ENCODE measurements at places on chromosomes 5 and 9. TPM values are rescaled to one million over a fixed set of nuclear protein-coding genes. Genes with fewer than 3 reads are reported as not detected.

CARD9 gene
- total RNA-seq, result 3.1 TPM

SHLD3 gene
- total RNA-seq, result 1.8 TPM

PCDHB16 gene
- 0.50 TPM for total RNA-seq

ERAP2 gene
- total RNA-seq, result 102 TPM

PCDHA2 gene
- 0.07 TPM for total RNA-seq

BNC2 gene
- 14.5 TPM for total RNA-seq

ADGRD2 gene
- not detected for total RNA-seq

C5orf52 gene
- total RNA-seq, result not detected

FOXE1 gene
- total RNA-seq, result 0.07 TPM

LECT2 gene
- not detected for total RNA-seq

TLX3 gene
- total RNA-seq, result not detected

ACTBL2 gene
- total RNA-seq, result 0.03 TPM

C5orf58 gene
- not detected for total RNA-seq

IGFBPL1 gene
- 0.20 TPM for total RNA-seq

NNT gene
- total RNA-seq, result 71.0 TPM

ZNF879 gene
- total RNA-seq, result 4.6 TPM

SOX30 gene
- not detected for total RNA-seq

OMD gene
- total RNA-seq, result 1.2 TPM

KIF4B gene
- total RNA-seq, result under 0.01 TPM

SHB gene
- total RNA-seq, result 37.4 TPM
